ENCODE measurements at places on chromosomes 5 and 9. TPM values are rescaled to one million over a fixed set of nuclear protein-coding genes. Genes with fewer than 3 reads are reported as not detected.

FCN1 gene
- total RNA-seq: 0.25 TPM

CDH9 gene
- not detected for total RNA-seq

- no peak overlapping the region for H3K4me3 ChIP-seq
- H3K27ac ChIP-seq: no peak overlapping the region
- H3K36me3 ChIP-seq: no peaks in the 10 kb centered on the region
- H3K4me1 ChIP-seq: no peaks in the 10 kb centered on the region
- no peaks in the 10 kb centered on the region for H3K27me3 ChIP-seq
- DNase-seq: no peak
These were observed 139.1 kb downstream of the SCAMP1 start for GRCh38 chr5:78499485-78499884.

GRCh38 chr5:140833993-140834392 is at the start of gene PCDHA7:
Gene PCDHA7, plus strand, starts transcription at chr5:140834269. Its CDS starts 115 bp downstream, at chr5:140834384.
- H3K27ac ChIP-seq: no peak within 1 kb of the TSS
- no peak for DNase-seq
- no peak within 1 kb of the TSS for H3K4me3 ChIP-seq
- H3K4me1 ChIP-seq: no peaks in the 10 kb centered on the region

GRCh38 chr5:54889826-54890225 is 95.6 kb downstream of the ESM1 start:
- no peaks in the 10 kb centered on the region for H3K4me1 ChIP-seq
- peaks cover 7% of the 10 kb centered on the region for H3K27me3 ChIP-seq

DNA sequence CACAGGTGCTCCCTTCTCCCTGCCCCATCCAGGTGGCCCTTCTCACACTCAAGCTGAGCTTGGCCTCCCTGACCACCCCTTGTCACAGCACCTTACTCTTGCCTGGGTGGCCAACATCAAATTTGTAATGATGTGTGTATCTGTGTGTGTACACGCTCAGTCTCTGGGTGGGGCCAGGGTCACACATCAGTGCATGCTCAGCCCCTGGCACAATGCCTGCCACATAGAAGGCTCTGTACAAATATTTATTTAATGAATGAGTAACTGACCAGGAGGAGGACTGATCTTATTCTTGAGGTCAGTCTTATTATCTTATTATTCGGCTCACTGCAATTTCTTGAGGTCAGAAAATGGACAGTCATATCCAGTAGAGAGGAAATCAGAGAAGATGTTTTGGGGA is 41.3 kb upstream of the HAND1 start:
- H3K27me3 ChIP-seq: peaks cover 43% of the 10 kb centered on the region
- H3K27ac ChIP-seq: no peak overlapping the region
- DNase-seq: no peak
- H3K4me3 ChIP-seq: no peak overlapping the region
